Germinal center (tissue), 1 donor: ENCODE measurements at places on chromosomes 6 and 20.
A peak's percentile ranks its signal among the peaks of the same experiment; 100 is the strongest.

GRCh38 chr6:23388086-23388783 is 737.8 kb upstream of the NRSN1 start:
- DNase-seq, result no peak

- no peak for DNase-seq
These were observed 159.7 kb upstream of the KCNG1 start for GRCh38 chr20:51182571-51182970.

DNA sequence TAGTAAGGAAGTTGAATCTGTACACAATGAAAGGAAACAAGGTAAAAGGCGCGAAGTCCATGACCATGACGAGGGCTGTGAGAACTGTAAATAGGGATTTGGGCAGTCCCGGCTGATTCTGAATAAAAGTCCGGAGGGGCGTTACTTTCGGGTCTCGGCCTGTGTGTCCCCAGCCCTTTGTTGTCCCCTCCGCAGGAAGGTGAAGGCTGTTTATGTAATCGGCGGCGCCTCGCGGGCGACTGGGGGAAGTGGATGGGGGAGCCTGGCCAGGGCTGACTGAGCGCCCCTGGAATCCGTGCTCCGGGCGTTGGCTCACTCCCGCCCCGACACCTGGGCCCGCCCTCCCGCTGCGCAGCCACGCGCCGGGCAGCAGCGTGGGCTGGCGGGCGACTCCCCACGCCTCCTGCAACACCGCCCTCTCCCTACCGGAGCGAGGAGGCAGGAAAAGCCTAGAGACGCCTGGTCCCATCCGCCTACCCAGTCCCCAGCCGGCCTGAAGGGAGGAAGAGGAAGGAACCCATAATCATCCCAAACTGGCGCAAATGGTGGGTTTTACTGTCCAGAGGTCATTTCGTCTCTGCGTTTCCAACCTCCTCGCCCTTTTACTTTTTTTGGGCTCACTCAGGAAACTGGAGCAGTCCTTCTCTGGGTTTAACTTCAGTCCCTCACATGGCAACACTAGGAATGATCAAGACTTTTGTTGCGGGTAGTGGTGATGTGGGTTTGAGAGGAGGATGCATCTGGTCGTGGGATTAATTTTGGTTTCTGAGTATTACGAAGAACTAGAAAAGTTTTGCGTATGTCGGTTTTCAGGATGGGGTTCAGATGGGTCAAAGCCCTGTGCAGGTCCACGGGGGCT is 12.1 kb downstream of the TRIM31 start:
- DNase-seq, result peak; percentile 38

- no peak for DNase-seq
These were observed 81.8 kb downstream of the FYN start for GRCh38 chr6:111791415-111791814.

- DNase-seq, result no peak
These were observed 1260.8 kb upstream of the GJE1 start for GRCh38 chr6:140871911-140872310.

DNA sequence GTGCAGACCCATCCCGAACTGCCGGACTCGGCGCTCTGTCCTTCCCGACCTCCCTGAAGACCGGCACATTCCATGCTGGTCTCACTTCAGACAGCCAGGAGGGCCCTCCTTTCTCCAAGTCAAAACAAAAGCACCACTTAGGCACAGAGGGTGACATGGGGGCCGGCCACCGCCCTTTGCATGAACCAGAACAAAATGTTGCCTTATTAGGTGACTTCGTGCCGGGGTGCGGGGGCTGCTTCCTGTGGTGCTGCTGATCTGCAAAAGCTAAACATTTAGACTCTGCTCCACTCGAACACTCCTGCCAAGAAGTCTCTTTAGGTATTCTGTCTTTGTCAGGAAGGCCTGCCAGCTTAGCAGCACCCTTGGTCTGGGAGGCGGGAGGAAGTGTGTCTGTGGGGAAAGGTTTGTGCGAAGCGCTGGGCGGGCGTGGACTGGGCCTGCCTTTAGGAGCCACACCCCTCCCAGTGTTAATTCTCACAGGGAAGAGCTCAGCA is 133.8 kb downstream of the SMOC2 start:
- no peak for DNase-seq

GRCh38 chr20:31565699-31566318 is 39.3 kb upstream of the ID1 start:
- DNase-seq, result no peak

DNA sequence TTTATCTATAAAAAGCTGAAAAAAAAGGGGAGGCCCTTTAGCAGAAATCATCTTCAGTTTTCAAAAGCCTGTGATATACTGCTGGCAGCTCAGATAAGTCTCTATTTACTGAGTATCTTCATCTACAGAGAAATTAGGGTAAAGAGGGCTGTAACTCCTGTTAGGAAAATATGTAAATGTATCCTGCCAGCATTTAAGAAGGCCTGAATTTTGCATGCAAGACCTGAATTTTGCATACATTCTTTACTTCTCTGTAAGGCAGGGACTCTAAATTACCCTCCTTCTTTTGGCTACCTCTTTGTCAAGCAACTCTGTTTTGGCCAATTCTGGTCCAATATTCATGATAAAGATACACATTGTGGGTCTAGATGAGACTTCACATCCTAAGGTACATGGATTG is 150.6 kb upstream of the SPACA1 start:
- DNase-seq, result no peak

DNA sequence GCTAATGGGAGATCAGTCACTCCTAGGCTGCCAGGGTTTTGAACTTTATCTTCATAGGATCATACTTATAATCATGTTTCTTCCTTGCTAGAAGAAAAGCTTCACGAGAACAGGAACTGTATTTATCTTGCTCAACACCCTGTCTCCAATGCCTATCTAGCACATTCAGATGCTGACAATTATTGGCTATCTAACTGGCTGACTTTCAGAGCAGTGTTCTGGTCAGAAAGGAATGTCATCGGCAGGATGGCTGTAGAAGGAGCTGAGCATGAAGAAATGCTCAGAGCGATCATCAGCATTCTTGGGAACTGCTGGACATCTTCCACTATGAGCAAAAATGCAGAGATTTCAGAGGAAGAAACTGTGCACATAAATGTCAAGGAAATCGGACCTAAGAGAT is 628.0 kb upstream of the NRSN1 start:
- no peak for DNase-seq
